NCI-H2227 treated with DMSO at 0.1 percent for 48 hours (cell line): ENCODE measurements at places on chromosomes 2 and 18.

DNA sequence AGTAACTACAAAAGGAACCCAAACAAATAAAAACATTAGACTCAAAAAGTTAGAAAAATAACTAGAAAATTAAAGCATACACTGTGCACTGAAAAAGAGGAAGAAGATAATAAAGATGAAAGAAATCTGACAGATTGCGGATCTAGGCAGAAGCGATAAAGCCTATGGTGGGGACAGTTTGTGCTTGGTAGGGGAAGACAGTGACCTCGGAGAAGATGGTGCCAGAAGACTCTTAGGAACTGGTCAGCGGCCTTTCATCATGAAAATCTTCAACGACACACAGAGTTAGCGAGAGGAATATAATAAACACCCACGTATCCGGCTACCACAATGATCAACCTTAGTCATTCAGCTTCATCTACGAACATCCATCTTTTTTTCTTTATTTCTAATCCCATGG, 180.5 kb downstream of the HDAC4 start:
- no peak for DNase-seq

GRCh38 chr2:239726091-239726591, 299.0 kb downstream of the NDUFA10 start:
- no peak for DNase-seq

DNA sequence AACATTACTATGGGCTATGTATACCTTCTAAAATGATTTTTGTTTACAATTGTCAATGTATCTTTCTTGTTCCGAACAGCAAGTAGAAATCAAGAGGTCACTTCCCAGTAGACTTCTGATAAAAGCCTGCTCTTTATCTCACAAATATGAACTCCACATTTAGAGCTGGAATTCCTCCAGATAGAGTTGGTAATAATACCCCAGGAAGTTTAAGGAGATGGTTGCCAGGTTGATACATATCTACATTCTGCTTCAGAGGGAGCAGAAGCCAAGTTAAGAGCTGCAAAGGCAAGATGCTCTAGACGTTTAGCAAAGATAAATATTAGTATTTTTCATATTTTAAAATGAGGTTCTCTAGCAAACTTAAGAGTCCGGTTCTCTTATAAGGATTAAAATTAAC, 267.0 kb downstream of the ERBB4 start:
- DNase-seq: no peak

- no peak for DNase-seq
These were observed 248.5 kb downstream of the TMEM182 start for GRCh38 chr2:103010306-103010705.

DNA sequence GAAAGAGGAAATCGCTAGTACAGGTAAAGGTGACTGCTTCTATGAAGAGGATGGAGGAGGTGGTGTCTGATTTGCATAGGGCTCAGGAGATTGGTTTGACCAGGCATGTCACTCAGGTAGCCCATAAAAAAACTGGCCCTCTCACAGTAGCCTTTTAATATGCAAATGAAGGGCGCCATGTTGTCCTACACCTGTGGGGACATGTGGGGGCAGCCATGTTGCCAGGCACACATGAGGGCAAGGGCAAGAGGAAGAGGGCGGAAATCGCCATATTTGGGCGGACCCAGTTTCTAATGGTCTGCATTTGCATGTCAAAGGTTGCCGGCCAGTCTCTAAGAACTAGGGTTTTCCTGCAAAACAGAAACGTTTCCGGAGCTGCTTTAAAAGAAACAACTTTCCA, 1330.6 kb downstream of the DSC3 start:
- no peak for DNase-seq

DNA sequence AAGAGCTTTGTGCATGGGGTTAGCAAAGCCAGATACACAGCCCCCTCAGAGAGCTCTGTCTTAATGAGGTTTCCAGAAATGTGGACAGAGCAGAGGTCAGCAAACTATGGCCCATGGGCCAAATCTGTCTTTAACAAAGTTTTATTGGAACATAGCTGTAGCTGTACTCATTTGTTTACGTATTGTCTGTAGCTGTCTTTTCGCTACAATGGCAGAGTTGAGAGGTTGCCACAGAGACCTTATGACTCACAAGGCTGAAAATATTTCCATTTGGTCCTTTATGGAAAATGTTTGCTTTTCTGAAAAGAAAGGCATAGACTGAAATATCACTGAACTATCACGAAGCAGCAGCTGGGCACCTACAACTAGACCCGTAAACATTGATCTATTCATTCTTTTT, 841.8 kb downstream of the SLC4A3 start:
- DNase-seq: no peak

GRCh38 chr18:79884294-79884962, 67.0 kb downstream of the SLC66A2 start:
- no peak for DNase-seq

GRCh38 chr2:128457006-128457604, 138.4 kb upstream of the HS6ST1 start:
- no peak for DNase-seq

GRCh38 chr18:77701977-77702376, 452.3 kb downstream of the GALR1 start:
- DNase-seq: no peak

- DNase-seq: no peak
These were observed 101.9 kb downstream of the FOXI3 start for GRCh38 chr2:88350331-88351248.
